ENCODE measurements at places on chromosomes 11 and 22. TPM values are rescaled to one million over a fixed set of nuclear protein-coding genes. Genes with fewer than 3 reads are reported as not detected.

The BAIAP2L2 gene
- total RNA-seq = 0.50 TPM

- H3K4me1 ChIP-seq = peaks cover 17% of the 10 kb centered on the region
- peaks cover 14% of the 10 kb centered on the region for H3K27me3 ChIP-seq
- no peak overlapping the region for H3K4me3 ChIP-seq
Observed at GRCh38 chr11:105111145-105111944, 28.2 kb downstream of the CARD18 start.

The SHISAL1 gene
- not detected for total RNA-seq

DNA sequence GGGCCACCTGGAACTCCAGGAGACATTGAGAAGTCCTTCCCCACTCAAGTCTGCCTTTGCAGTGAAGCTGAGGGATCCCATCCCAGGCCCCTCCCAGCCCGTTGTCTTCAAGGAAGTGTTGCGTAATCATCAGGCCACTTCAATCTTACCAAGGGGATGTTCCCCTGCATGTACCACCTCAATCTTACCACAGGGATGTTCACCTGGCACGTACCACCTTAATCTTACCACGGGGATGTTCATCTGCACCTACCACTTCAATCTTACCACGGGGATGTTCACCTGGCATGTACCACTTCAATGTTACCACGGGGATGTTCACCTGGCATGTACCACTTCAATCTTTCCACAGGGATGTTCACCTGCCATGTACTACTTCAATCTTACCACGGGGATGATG is 108.0 kb upstream of the SYN3 start:
- DNase-seq = no peak
- H3K36me3 ChIP-seq = no peaks in the 10 kb centered on the region
- no peaks in the 10 kb centered on the region for H3K4me1 ChIP-seq
- no peak overlapping the region for H3K4me3 ChIP-seq
- H3K27ac ChIP-seq = no peak overlapping the region

- no peaks in the 10 kb centered on the region for H3K27me3 ChIP-seq
- H3K4me3 ChIP-seq = peak within 1 kb of the TSS; percentile 93
- DNase-seq = peak; percentile 75
- H3K36me3 ChIP-seq = peaks cover 14% of the 10 kb centered on the region
- peaks cover 50% of the 10 kb centered on the region for H3K4me1 ChIP-seq
Observed at GRCh38 chr11:126355324-126355925, at the start of gene ST3GAL4. TSS of gene ST3GAL4 (plus strand) at chr11:126355686. CDS start at chr11:126406156, 50,470 bp downstream.

- H3K27ac ChIP-seq = no peak overlapping the region
- DNase-seq = no peak
- H3K4me3 ChIP-seq = no peak overlapping the region
- peaks cover 3% of the 10 kb centered on the region for H3K27me3 ChIP-seq
- H3K36me3 ChIP-seq = no peaks in the 10 kb centered on the region
Observed at GRCh38 chr22:48918585-48919186, 909.0 kb downstream of the BRD1 start.

The PAK1 gene
- 56.0 TPM for total RNA-seq

DNA sequence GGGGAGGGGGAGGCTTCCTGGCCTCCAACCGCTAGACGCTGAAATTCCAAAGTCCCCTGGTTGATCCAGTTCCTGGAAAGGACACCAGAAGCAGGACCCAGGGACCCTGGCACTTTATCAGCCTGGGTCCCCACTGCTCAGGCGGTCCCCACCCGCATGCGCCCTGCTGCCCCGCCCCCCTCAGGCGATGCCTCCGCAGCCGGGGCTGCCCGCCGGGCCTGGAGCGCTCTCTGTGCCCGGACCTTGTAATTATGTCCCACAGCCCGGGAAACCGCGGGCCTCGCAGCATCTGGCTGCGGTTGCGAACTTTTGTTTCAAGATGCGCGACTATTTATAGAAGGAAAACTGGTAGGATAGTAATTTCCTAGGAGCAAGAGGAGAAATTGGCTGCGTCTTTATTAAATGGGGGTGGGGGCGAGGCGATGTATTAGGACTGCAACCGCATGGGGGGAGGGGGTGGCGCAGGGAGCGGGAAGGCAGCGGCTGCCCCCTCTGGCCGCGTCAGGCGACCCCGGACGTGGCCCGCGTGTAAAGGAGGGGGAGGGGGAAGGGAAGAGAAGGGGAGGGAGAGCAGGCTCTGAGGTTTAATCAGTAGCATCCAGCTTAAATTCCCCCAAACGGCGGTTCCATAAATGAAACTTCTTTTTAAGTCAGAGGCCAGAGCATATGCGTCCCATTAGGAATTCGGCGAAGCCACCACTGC is 6.1 kb downstream of the WNT7B start:
- no peak for DNase-seq
- peaks cover 2% of the 10 kb centered on the region for H3K4me1 ChIP-seq
- H3K27ac ChIP-seq = no peak overlapping the region
- no peaks in the 10 kb centered on the region for H3K36me3 ChIP-seq
- no peak overlapping the region for H3K4me3 ChIP-seq

- peaks cover 52% of the 10 kb centered on the region for H3K4me1 ChIP-seq
- H3K4me3 ChIP-seq = no peak overlapping the region
- no peak overlapping the region for H3K27ac ChIP-seq
- peaks cover 52% of the 10 kb centered on the region for H3K36me3 ChIP-seq
Observed at GRCh38 chr11:68481579-68482240, 21.2 kb downstream of the PPP6R3 start.

DNA sequence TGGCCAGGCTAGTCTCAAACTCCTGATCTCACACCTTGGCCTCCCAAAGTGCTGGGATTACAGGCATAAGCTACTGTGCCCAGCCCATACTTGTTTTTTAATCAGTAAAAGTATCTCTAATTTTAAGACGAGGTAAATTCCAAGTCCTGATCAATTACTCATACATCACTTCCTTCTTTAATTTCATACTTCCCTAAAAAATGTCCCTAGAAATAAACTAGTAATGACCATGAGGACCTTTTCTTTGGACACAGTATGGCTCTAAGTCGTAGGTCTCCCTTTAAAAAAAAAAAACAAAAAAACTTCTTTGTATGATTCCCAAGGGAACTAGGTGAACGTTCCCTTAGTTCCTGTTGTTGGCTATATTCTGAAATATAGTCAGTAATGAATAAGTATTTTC is 29.8 kb downstream of the NUP98 start:
- no peaks in the 10 kb centered on the region for H3K27me3 ChIP-seq
- H3K4me1 ChIP-seq = no peaks in the 10 kb centered on the region
- peaks cover 62% of the 10 kb centered on the region for H3K36me3 ChIP-seq

DNA sequence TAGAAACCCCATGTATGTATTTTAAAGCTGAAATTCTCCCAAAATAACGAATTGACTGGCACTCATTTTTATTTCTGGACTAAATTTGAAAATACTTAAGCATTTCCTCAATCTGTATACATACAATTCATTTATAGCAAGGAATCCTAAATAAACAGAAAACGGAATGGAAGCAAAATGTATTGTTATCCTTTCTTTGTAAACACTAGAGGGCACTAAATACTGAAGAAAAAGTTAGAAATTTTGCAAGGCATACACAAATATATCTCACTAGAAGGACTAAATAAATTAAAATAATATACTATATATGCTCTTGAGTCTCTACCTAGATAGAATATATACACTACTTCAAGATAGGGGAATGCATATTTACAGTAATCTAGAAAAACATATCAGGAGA is 23.1 kb upstream of the ANO5 start:
- no peak for DNase-seq
- H3K4me3 ChIP-seq = no peak overlapping the region
- H3K4me1 ChIP-seq = no peaks in the 10 kb centered on the region

DNA sequence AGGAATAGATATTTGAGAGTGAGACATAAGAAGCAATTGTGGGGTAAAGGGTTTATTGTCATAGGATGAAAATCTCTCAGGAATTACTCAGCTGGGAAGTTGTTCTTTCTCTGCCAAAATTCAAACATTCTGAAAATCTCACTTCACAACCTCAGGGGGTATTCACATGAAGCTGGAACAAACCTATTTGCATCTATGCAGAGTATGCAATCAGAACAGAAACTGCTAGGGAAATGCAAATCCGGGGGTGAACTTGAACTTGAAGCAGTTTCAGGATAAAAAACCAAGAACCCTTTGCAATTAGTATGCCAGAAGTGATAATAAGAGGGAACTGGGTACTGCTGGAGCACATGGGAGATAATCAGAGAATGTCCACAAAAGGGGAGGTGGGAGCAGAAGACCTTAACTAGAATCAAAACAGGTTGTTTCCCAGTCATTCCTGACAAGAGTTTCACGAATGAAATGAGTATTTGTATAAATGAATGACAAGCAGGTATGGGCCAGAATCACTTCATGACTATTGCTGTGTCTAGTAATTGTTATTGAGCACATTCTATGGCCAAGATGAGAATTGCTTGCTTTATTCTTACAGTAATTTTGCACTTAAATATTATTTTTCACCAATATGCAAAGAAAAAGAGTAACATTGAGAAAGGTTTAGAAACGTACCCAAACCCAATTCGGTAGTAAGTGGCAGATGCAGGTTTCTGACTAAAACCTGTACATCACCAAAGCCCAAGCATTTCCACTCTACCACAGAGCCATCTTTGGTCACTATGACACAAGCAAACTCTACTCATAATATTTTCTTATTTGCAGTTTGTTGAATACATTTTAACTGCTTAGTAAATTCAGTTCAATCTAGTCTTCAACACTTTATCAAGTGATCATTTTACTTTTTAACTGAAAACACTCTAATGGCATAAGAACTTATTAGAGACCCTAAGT is 61.8 kb upstream of the UBASH3B start:
- no peak overlapping the region for H3K4me3 ChIP-seq
- H3K4me1 ChIP-seq = no peaks in the 10 kb centered on the region
- peaks cover 20% of the 10 kb centered on the region for H3K27me3 ChIP-seq
- H3K36me3 ChIP-seq = no peaks in the 10 kb centered on the region
- H3K27ac ChIP-seq = no peak overlapping the region

The RAC2 gene
- 1,117 TPM for total RNA-seq

DNA sequence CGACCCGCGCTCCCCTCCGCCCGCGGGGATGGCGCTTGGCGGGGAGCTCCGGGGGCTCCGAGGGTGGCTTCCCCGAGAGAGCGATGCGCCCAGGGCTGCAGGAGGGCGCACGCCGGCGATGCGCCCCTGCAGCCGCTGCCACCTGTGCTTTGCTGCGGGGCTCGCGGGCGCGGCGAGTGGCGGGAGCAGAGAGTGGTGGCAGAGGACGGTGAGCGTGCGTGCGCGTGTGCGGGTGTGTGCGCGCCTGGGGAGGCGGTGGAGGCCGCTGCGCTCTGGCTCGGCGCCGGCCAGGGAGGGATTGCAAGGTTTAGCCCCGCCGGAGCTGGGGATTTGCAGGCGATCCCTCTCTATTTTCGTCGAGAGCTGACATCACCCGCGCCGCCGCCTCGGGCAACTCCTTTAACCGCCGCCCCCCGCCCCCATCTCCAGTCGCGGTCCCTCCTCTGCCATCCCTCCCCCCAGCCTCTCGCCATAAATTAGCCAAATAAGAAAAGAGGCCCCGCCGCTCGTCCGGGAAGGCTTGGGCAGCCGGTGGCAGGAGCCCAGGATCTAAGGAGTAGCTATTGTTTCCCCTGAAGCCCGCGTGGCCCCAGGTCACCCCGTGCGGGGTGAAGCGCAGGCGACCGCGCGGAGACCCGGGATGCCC is at the start of gene SLC1A2:
TSS of gene SLC1A2 (minus strand) at position 375 of the 646 bp plus-strand sequence. CDS start 592 bp downstream, outside the sequence.
- H3K27ac ChIP-seq = peak within 1 kb of the TSS; percentile 43
- H3K4me1 ChIP-seq = peaks cover 12% of the 10 kb centered on the region
- no peaks in the 10 kb centered on the region for H3K36me3 ChIP-seq

DNA sequence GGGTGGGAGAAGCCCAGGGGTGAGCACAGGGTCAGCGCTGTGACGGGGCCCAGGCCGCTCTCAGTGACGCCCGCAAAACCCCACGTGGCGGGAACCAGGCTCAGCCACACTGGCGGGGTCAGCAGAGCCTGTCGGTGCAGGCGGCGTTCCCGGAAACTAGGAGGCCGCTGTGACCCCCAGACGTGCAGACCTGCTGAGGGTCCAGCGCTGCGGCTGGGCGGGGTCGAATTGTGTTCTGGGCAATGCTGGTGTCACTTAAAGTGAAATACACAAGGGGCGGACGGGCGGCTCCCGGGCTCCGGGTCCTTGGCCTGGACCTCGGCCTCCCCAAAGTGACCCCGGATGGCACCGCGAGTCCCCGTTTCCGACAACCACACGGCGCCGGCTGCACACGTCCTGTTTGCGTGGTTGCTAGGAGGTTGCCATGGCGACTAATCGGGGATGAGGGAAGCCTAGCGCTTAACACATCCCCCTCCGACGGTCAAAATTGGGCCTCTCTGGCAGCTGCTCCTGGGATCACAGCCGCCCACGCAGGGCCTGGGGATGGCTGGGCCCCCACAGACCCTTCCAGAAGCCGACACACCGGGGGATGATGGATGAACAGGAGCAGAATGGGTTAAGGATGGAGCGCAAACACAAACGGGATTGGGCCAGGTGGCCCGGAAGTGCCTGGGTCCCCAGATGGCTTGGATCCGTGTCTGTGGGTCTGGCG is 81.7 kb upstream of the PRR5 start:
- no peak overlapping the region for H3K27ac ChIP-seq
- H3K4me1 ChIP-seq = peaks cover 3% of the 10 kb centered on the region

GRCh38 chr11:46238078-46238966 is 39.1 kb upstream of the CREB3L1 start:
- H3K4me1 ChIP-seq = peaks cover 43% of the 10 kb centered on the region
- peaks cover 41% of the 10 kb centered on the region for H3K27me3 ChIP-seq
- DNase-seq = peak; percentile 49
- peak overlapping the region; percentile 60 for H3K4me3 ChIP-seq
- no peaks in the 10 kb centered on the region for H3K36me3 ChIP-seq

DNA sequence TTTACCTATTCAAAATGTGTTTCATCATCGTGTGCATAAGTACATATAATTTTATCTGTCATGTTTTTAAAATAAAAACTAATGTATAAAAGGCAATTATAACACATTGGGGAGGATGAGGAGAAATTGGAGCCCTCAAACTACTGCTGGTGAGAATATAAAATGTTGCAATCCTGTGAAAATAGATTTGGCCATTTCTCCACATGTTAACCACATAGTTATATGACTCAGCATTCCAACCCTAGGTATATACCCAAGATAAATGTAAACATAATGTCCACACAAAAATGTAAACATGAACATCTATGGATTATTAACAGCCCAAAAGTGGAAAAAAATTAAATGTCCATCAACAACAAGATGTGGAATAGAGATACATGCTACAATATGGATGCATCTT is 928.0 kb upstream of the FAT3 start:
- no peaks in the 10 kb centered on the region for H3K36me3 ChIP-seq
- no peak for DNase-seq
- no peak overlapping the region for H3K27ac ChIP-seq

DNA sequence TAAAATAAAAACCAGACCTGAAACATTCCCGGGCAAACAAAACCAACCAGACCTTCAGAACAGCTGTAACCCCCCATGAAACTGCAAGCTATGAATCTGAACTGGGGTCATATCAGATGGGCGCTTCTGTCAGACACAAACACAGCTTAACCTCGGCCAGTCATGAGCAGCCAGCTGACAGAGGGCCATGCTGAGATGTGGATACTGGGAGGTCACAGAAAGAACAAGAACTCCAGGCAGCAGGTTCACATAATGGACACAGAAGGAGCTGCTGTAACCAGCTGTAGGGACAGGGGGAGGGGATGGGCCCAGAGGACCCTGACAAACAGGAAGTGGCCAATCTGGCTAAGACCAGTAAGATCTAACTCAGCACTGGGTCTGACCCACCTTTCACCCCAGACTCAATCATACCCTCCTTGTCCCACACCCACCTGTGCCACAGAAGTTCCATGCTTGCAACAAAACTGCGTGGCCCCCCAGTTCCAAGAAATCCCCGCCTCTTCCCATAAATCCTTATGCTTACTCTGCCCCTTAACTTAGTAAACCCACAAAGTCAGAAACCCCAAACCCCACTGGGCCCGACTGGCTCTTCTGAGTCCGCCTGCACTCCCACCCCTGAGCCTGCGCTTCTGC is 4.0 kb downstream of the APOL4 start:
- H3K36me3 ChIP-seq = no peaks in the 10 kb centered on the region
- peak; percentile 19 for DNase-seq
- peak overlapping the region; percentile 63 for H3K27ac ChIP-seq
- peaks cover 37% of the 10 kb centered on the region for H3K4me1 ChIP-seq
